ENCODE measurements at places on chromosomes 11 and 22. TPM values are rescaled to one million over a fixed set of nuclear protein-coding genes. Genes with fewer than 3 reads are reported as not detected.
A peak's percentile ranks its signal among the peaks of the same experiment; 100 is the strongest.

DNA sequence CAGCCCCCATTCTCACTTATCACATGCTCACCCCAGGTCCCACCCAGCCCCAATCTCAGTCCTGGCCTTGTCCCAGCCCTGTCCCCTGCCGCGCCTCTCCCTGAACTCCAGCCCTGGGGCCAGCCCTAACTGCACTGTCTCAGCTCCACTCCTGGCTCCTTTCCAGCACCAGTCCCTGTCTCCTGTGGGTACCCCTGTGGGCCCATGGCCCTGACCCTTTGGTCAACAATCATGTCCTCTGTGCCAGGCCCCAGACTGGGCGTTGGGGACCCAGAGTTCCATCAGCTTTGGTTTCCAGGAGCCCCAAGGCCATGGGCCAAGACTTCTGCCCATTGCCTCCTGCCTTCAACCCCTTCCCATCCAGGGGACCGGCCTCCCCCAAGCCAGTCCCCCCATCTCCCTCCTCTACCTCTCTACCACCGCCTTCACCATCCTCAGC lies 757 bp downstream of the SPI1 start:
- peak overlapping the region; percentile 53 for H3K4me3 ChIP-seq
- peak; percentile 72 for DNase-seq
- no peaks in the 10 kb centered on the region for H3K36me3 ChIP-seq
- H3K27ac ChIP-seq = peak overlapping the region; percentile 84
- peaks cover 8% of the 10 kb centered on the region for H3K4me1 ChIP-seq

- no peak overlapping the region for H3K27ac ChIP-seq
- peaks cover 12% of the 10 kb centered on the region for H3K27me3 ChIP-seq
- H3K4me1 ChIP-seq = peaks cover 24% of the 10 kb centered on the region
- DNase-seq = peak; percentile 67
- peak overlapping the region; percentile 64 for H3K4me3 ChIP-seq
These were observed 2.0 kb downstream of the NAV2 start for GRCh38 chr11:19714387-19715363.

- no peak for DNase-seq
- no peak overlapping the region for H3K27ac ChIP-seq
- no peak overlapping the region for H3K4me3 ChIP-seq
- H3K27me3 ChIP-seq = no peaks in the 10 kb centered on the region
- H3K4me1 ChIP-seq = peaks cover 48% of the 10 kb centered on the region
- H3K36me3 ChIP-seq = no peaks in the 10 kb centered on the region
These were observed 20.1 kb downstream of the FZD4 start for GRCh38 chr11:86934926-86935579.

DNA sequence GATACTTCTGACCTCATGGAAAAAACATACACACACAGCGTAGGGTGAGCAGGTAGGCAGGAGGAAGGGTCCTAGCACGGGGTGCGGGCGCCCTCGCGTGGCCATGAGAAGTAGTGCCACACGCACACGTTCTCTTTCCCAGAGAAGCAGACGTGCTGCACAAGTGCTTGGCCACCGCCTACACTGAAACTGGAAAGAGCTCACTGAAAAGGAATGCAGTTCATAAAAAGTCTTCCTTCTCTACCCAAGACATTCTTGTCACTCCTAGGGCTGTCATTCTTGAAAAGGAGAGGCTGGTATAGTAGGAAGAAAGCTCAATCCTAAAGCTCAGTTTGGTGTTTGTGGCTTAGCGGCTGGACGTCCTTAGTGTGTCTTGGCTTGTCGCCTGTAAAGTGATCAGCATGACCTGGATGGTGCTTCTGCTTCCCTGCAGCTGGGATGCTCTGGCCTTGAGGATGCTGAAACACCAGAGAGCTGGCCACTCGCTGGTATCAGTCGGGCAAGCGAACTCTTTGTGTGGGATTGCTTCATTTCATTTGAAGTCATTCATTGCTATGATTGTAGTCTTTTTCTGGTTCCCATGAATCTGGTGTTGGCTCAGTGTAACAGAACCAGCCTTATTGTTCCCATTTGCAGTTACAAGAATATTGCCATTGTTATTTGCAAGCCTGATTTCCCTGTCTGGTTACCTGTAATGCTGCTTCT lies 303.8 kb downstream of the NTM start:
- no peaks in the 10 kb centered on the region for H3K36me3 ChIP-seq
- H3K27ac ChIP-seq = no peak overlapping the region
- H3K27me3 ChIP-seq = no peaks in the 10 kb centered on the region
- H3K4me3 ChIP-seq = no peak overlapping the region
- H3K4me1 ChIP-seq = no peaks in the 10 kb centered on the region

DNA sequence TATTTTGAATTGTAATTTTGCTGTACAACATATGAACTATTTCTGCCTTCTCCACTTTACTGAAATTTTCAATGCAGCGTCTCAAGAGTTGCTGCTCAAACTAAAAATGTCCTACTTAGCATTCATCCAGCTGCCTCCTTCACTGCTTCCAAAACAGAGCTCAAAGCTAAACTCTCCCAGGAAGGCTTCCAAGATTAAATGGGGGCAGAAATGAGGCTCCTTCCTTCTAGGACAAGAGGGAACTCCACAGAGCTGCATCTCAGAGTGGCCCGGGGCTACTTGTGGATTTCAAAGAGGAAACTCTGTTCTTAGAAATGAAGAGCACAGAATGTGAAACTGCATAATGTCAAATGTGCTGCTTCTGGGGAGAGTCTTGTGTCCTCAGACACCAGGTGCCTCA lies 295.9 kb upstream of the NCAM1 start:
- DNase-seq = no peak
- H3K36me3 ChIP-seq = no peaks in the 10 kb centered on the region
- no peaks in the 10 kb centered on the region for H3K4me1 ChIP-seq
- no peaks in the 10 kb centered on the region for H3K27me3 ChIP-seq
- H3K4me3 ChIP-seq = no peak overlapping the region

DNA sequence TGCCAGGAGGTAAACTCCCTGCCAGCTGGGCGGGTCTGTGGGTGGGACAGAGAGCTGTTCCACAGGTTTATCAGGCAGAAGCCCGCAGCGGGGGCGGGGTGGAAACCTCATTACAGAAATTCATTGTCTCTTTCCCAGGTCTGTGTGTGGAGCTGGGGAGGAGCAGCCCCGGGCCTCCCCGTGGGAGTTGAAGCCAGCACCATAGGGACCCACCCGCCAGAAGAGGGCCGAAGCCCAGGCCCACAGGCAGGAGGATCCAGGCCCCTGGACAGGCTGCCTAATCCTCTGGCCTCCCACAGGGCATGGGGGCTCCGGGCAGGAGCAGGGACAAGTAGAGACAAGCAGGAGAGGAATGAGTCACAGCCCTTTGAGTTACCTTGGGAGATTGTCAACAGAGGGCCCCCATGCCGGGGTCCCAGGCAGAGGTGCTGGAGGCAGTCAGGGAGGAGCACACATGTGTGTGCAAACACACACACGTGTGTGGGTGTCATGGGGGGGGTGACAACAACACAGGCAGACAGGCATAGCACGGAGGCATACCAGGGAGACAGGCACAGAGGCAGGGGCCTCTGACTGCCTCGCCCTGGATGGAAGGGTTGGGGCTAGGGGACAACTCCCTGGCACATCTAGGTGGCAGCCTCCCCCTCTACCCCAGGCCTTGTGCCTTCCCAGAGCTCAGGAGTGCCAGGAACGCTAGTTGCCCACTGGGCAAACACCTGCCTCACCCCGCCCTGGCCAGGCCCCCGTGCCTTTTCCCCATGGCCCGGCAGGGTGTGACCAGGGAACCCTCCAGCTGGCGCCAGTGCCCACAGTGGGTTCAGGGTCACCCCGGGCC lies 1.4 kb downstream of the CDC42BPG start:
- no peaks in the 10 kb centered on the region for H3K27me3 ChIP-seq
- no peaks in the 10 kb centered on the region for H3K36me3 ChIP-seq
- peak; percentile 86 for DNase-seq
- H3K27ac ChIP-seq = peak overlapping the region; percentile 87

GRCh38 chr11:78208257-78209165 lies 19.8 kb downstream of the USP35 start:
- DNase-seq = peak; percentile 31
- H3K4me3 ChIP-seq = no peak overlapping the region
- H3K36me3 ChIP-seq = peaks cover 20% of the 10 kb centered on the region

DNA sequence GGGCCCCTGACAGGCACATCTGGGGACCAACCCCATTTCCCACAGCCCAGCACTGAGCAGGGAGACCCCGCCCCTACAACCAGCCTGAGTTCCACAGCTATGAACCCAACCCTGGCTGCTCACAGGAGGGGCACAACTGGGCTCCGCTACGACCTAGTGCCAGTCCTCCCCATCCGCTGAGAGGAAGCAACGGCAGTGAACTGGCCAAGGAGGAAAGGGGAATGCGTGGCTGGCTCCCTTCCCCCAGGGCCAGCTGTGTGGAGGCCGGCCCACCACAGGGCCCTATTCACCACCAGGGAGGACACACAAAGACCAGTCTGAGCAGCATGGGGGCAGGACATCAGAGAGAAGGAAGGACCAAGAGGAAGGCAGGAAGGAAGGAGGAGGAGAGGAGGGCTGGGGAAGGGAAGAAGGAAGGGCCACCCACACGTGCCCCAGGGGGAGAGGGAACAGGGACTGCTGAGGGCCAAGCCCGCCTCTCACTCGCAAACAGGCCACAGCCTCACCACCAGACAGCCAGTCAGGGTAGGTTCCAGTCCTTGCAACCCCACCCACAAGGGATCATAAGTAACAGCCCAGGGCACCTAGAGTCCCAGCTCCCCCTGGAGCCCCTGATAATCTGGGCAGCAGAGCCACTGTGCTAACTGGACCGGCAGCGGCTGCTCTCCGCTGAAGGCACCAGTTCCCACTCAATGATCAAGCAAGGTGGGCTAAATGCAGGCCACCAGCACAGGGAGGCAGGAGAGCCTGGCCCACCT lies 8.5 kb upstream of the GAL3ST1 start:
- peaks cover 100% of the 10 kb centered on the region for H3K36me3 ChIP-seq
- no peak for DNase-seq
- no peak overlapping the region for H3K4me3 ChIP-seq
- H3K27ac ChIP-seq = no peak overlapping the region
- no peaks in the 10 kb centered on the region for H3K4me1 ChIP-seq

MRGPRX3 gene
- total RNA-seq = not detected

FOLR2 gene
- 22.8 TPM for total RNA-seq

PANX2 gene
- total RNA-seq = 3.0 TPM

LAYN gene
- total RNA-seq = 17.5 TPM

ARVCF gene
- 25.4 TPM for total RNA-seq

OR2D2 gene
- not detected for total RNA-seq

BDNF gene
- total RNA-seq = 4.3 TPM

CEP164 gene
- 25.2 TPM for total RNA-seq

SMDT1 gene
- total RNA-seq = 113 TPM

INSC gene
- 0.96 TPM for total RNA-seq

KLHL35 gene
- 3.4 TPM for total RNA-seq

ATG2A gene
- total RNA-seq = 23.2 TPM

Measured in upper lobe of right lung (tissue), 1 donor.